ENCODE measurements at places on chromosomes 7 and 10.

DNA sequence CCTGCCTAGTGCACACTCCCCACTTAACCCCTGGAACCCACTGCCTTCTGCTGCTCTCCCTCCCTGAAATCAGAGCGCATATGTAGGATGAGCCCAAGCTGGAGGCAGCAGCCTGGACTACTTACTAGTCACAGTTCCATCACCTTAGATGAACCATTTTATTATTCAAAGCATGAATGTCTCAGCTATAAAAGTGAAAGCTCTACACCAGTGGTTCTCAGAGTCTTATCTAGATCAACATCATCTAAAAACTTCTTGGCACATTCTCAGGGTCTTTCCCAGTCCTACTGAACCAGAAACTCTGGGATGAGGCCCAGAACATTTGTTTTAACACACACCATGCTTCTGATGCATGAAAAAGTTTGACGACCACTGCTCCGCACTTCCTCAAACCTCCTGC is 100.3 kb upstream of the ANK3 start:
- no peak for DNase-seq

- no peak for DNase-seq
These were observed 114.8 kb downstream of the LMBR1 start for GRCh38 chr7:156778201-156778600.

DNA sequence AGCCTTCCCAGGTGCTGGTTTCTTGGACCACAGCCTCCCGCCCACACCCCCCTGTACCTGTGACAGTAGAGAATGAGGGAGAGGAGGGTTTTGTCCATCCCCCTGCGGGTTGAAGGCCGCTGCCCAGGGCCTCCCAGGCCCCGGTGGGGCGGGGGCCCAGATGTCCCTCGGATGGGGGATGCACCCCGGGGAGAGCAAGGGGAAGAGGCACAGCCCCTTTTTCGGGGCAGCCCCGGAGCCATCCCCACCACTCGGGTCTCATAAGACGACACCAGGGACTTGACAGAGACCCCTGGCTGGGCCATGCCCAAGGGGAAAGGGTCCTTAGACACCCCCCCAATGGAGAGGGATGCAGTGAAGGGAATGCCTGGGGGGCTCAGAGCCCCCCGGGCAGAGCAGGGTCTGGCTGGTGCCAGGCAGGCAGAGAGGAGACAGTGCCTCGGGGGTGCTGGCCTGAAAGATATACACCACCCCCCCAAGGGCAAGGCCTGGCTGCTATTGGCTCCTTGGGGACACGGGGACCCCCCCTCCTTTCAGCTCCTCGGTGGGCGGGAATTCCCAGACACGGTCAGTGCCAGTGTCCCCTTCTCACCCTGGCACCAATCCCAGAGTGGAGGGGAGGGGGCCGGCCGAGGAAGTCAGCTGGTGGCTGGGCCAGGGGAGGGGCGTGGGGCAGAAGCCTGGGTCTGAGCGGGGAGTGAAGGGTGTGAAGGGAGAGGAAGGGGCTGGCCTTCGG is 3.7 kb upstream of the SPACDR start:
- no peak for DNase-seq

GRCh38 chr10:78547397-78547796 is 513.7 kb downstream of the RPS24 start:
- DNase-seq, result no peak

- DNase-seq, result no peak
These were observed 25.5 kb upstream of the RGS10 start for GRCh38 chr10:119567978-119568377.
